Stimulated activated CD4-positive, alpha-beta T cell treated with anti-CD3 and anti-CD28 coated beads, Interleukin-1b, Interleukin-23, amount 100 ng/mL, for 4 hours (primary cell): ENCODE measurements at places on chromosomes 6 and 20.

DNA sequence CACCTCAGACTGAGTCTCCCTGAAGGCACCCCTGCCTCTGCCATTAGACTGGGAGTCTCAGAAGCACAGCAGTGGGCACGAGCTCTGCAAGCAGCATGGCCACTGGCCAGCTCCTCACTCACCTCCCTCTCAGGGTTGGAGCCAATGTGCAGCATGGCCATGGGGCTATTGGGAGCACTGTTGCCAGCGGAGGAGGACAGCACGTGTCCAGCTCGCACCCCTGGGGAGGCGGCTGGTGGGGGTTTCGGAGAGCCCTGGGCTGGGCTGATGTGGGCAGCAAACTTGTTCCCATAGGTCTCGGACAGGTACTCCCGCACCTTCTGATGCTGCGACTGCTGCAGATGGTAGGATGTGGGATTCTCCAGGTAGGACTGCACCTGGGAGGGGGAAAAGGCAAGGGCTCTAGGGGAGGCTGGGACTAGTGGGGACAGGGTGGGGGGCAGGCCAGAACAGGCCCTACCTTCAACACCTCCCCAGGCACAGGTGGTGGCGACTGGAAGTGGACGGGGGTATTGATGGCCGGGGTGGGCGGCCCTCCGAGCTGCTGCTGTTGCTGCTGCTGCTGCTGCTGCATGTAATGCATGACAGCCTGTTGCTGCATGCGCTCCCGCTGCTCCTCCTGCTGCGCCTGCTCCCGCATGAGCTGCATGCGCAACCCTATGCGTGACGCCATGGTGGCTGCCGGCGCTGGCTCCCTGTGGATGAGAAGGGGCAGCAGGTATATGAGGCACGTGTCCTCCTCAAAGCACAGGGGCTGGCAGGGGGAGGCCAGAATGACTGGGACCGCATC, 44.7 kb downstream of the TFEB start:
- DNase-seq: no peak

GRCh38 chr20:33667245-33667675, 517 bp downstream of the ACTL10 start:
- DNase-seq: peak; percentile 46

DNA sequence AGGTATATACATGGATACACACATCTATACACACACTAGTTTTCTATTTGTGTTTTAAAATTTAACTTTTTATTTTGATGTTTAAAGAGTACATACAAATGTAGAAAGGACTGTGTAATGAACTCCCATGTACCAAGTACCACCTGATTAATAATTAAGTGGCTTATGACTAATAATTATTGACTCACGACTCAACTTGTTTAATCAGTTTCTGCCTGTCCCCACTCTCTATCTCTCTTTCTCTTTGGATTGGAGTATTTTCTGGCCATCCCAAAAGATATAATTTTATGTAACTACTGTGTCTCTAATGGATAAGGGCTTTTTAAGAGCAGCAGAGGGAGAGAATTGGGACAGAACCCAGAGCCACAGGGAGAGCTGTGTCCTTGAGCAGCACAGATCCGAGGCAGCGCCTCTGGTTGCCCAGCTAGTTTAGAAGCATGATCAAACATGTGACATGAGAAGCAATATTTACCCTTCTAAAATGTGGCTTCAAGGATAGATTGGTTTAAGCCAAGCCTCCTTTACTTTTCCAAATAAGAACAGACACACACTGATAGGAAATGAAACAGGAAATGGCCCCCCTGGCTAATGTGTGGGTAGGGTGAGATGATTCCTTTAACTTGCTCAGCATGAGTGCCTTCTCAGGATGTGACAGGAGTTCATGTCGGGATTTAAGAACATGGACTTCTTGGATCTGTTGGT, 81.0 kb downstream of the ERMARD start:
- DNase-seq: no peak

- DNase-seq: no peak
Observed at GRCh38 chr20:5488823-5489222, 172.1 kb upstream of the PROKR2 start.
